ENCODE measurements at places on chromosomes 13 and 19.

- no peak for DNase-seq
Observed at GRCh38 chr13:42548731-42549551, 25.0 kb upstream of the TNFSF11 start.

DNA sequence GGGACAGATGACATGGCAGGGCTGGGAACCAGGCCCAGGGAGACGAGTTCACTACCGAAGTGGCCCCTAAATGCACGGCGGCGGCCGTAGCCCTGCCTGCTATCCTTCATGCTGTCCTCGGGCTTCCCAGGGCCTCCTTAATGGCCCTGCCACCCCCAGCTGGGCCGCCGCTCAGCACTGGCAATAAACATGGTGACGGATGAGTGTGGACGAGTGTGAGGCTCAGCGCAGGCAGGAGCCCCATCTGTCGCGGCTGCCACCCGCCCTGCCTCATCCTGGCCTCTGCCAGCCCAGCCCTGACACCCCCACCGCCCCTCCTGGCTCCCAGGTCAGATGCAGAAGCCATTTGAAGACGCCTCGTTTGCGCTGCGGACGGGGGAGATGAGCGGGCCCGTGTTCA, 13.6 kb downstream of the PIN1 start:
- no peak for DNase-seq

DNA sequence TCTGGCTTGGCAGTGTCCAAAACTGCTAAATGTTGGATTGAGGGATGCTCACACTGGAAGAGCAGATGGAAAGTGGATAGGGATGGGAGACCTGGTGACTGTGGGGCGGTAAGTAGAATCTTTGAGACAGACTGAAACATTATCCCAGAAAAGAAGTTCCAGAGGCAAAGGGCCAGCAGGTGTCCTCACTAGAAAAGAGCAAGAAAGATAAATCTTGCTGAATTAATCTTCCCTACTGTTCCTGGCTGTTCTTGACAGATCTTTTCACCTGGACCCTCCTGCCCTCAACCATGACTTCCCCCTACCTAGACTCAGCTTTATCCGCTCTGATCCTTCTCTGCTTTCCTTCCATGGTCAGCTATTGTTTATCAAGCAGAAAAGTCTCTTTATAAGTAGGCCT, 35.0 kb upstream of the FRY start:
- DNase-seq, result no peak

DNA sequence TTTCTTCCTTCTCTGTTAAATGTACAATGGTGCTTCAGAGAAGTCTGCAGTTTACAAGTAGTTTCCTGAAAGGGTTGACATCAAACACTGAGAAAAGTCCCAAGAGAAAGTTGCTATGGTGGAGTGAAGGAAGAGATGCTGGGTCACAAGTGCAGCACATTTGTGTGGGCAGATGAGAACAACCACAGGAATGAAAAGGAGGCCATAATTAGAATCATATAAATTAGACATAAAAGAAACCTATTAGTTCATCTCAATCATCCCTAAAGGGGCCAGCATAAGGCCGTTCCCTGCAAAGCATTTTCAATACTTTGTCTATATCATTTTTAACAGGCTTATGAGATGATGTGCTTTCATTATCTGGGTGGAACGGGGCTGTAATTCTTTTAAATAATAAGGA, 359.2 kb downstream of the IRS2 start:
- DNase-seq, result no peak

DNA sequence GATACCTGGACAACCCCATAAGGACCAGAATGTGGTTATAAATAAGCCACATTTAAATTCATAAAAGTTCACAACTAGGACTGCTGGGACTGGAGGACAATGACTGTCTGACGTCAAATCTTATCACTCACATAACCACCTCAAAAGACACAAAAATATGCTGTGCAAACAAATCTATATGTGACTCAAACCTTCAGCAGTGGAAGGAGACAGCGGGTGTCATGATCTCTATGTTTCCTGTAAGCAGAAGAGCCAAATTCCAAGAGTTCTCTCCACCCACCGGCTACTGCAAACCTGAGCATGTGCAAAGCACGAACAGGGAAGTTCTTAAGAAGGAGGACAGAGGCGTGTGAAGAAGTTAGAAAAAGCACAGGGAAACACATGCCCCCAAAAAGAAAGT, 113.2 kb downstream of the MYCBP2 start:
- no peak for DNase-seq

GRCh38 chr13:98454389-98454881, 122.5 kb downstream of the STK24 start:
- no peak for DNase-seq

DNA sequence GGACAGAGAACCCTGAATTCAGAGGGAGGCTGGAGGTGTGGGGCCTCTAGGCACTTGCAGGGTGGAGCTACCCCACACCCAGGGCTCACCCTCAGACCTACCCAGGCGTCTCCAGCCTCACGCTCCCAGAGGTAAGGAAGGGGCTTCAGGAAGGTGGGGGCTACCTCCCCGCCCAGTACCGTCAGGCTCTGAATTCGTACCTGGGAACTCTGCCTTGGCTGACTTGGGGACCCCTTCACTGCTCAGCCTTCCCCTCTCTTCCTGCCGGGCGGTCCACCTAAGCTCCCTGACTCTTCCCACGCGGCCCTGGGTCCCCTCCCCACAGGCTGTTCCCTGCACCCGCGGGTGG, 28.5 kb upstream of the PARP4 start:
- no peak for DNase-seq

DNA sequence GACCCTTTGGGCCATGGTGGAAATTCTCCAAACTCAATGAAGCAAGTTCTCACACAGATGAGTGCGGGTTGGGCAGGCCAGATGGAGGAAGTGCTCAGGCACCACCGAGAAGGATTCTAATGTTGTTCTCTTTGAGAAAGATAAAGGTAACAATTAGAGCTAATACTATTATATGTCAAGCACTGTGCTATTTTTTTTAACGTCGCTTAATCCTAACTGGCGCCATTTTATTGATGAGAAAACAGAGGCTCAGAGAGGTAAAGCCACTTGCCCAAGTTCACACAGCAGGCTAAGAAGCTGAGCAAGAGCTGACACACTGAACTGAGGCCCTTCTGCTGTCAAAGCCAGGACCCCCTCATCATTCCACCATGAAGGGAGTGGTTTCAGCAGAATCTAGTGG, 1.0 kb downstream of the FBL start:
- no peak for DNase-seq

DNA sequence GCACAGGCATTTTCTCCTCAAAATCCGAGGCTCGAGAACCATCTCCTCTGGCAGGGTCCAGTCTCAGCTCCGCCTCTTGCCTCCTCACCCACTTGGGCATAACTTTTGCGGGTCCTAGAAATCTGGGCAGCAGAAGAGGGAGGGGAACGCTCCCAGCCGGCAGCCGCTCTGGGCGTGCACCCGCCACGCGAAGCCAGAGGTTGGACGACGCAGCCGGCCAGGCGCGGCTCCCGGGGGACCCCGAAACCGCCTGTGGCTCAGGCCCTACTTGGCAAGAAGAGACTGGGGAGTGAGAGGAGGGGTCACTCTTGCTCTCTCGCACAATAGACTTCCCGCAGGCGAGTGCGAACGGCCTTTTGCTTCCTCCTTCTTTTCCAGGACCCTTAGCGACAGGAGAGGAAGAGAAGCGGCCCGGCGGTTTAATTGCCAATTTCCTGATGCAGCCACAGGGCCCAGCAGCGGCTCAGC, 6.0 kb upstream of the SOX1 start:
- DNase-seq, result no peak
